Activated CD4-positive, alpha-beta T cell treated with anti-CD3 and anti-CD28 coated beads for 1 hour (primary cell): ENCODE measurements at places on chromosomes 13 and 19.

- no peak for DNase-seq
These were observed 79.3 kb upstream of the TEX29 start for GRCh38 chr13:111241006-111241755.

- DNase-seq = no peak
These were observed 51.4 kb downstream of the LRCH1 start for GRCh38 chr13:46604226-46604990.

DNA sequence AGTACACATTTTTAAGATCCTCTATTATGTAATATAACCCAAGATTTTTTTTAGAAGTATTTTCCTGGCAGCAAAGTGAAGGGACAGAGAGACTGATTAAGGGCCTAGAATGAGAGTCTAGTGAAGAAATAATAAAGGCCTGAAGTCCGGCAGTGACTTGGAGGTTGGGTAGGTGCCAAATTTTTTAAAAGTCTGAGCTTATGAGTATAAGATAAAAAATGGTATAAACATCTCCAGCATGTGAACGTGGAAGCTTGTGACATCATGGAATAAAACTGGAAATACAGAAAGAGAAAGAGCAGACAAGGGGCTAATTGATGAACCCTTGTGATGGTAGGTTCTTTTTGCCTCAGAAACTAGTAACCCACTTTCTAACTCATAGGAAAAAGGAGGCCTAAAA lies 174.6 kb downstream of the SUCLA2 start:
- no peak for DNase-seq

GRCh38 chr13:72820156-72820897 lies 38.4 kb downstream of the PIBF1 start:
- DNase-seq = no peak

DNA sequence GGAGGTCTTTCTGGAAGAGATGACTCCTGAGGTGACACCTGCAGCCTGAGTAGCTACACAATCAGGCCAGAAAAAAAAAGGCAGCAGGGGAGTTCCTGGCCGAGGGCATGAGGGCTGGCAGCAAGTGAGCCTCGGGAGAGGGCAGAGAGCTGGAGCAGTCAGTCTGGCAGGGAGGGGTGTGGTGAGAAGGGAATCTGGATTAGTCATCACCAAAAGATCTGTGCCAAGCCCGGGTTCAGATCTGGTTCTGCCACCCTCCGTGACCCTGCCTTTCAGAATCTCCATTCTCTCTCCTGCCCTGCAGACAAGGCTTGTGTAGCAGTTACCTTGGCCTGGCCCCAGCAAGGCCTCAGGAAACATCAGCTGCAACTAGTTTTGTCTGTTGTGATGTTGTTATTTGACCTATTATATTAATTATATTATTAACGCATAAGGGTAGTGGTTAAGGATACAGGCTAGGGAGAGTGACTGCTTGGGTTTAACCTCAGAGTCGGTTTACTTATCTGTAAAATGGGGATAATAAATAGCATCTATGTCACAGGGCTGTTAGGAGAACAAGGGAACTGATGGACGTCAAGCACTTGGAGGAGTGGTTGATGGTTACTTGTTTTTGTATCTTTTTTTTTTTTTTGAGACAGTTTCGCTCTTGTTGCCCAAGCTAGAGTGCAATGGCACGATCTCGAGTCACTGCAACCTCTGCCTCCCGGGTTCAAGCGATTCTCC lies 2.7 kb upstream of the CAPNS1 start:
- DNase-seq = no peak

DNA sequence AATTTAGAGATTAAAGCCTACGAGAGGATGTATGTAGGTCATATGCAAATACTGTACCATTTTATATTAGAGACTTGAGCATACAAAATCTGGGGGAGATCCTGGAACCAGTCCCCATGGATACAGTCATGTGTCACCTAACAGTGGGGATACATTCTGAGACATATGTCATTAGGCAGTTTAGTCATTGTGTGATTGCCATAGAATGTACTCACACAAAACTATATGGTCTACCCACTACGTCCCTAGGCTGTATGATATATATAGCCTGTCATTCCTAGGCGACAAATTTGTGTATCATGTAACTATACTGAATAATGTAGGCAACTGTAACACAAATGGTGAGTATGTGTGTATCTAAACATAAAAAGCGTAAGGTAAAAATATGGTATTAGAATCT lies 62.8 kb downstream of the WDFY2 start:
- no peak for DNase-seq

GRCh38 chr13:113890774-113891480 lies 27.1 kb upstream of the GAS6 start:
- no peak for DNase-seq

DNA sequence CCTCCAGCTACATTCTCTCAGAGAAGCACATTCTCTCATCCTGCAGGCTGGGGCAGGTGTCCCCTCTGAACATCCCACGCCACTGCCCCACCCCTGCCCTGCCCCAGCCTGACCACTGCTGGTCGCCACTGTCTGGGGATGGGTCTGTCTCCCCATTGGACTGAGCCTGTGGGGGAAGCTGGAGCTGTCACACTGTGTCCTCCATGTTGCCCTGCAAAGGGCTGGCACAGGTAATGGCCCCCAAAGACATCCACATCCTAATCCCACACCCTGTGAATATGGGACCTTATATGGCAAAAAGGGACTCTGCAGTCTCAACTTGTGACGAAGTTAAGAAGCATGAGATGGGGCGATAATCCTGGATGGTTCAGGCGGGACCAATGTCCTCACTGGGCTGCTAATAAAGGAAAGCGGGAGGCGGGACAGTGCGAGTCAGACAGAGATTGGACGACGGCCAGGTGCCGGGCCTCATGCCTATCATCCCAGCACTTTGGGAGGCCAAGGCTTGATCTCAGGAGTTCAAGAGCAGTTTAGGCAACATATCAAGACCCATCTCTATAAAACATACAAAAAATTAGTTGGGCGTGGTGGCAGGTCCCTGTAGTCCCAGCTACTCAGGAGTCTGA lies 9.1 kb downstream of the AP2S1 start:
- DNase-seq = no peak

GRCh38 chr19:16290692-16291091 lies 33.9 kb upstream of the KLF2 start:
- DNase-seq = no peak

DNA sequence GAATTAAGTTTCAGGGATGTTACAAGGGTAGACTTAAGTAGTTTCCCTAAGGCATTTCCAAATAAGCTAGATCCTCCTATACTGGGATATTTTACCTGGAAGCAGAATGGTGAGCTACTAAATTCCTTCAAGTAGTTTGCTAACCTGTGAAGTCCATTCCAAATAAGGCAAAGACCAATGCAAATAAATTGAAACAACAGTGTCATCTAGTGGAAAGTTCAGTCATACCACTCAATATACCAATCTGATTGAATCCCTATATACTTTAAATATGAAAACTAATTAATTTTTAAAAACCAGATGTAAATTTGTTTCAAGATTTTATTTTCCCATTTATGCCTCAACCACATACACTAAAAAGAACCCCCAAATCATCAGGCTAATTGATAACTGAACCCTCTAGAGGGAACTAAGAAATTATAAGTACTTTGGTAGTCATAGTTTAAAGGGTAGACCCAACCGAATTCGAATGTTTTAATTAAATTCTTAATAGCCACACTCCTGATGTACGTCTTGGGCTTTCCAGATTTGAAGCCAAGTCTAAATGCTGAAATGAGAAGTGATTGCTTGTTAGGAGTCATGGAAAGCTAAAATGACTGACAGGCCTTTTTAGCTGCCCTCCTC lies 223.7 kb downstream of the TBC1D4 start:
- DNase-seq = no peak

- no peak for DNase-seq
These were observed 20.7 kb downstream of the GAS6 start for GRCh38 chr13:113843063-113843654.

DNA sequence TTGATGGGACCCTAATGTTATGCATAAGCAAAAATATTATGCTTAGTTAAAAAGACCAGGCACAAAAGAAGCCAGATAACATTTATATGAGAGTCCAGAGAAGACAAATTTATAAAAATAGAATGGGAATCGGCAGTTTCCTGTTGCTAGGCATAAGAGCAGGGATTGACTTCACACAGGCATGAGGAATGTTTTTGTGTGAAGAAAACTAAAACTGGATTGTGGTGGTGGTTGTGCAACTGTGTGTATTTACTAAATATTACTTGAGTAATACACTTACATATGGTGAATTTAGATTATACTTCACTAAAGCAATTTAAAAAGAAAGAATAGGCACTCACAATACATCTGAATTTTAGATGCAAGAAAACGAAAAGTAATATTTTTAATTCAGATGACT lies 108.3 kb downstream of the SLITRK1 start:
- DNase-seq = no peak

- no peak for DNase-seq
These were observed 91.1 kb downstream of the RNASEH2B start for GRCh38 chr13:51000571-51001260.

- no peak for DNase-seq
These were observed 279.8 kb downstream of the DNAJC15 start for GRCh38 chr13:43303033-43303729.

- DNase-seq = no peak
These were observed 1.0 kb upstream of the MYH14 start for GRCh38 chr19:50202386-50202785.
